ENCODE measurements at places on chromosomes 6 and 20.

- DNase-seq: no peak
Observed at GRCh38 chr6:105911106-105911629, 175.0 kb upstream of the PRDM1 start.

GRCh38 chr6:167828325-167828956 is 1.7 kb downstream of the AFDN start:
- no peak for DNase-seq

GRCh38 chr6:115634131-115634530 is 426.6 kb downstream of the FRK start:
- DNase-seq: no peak

DNA sequence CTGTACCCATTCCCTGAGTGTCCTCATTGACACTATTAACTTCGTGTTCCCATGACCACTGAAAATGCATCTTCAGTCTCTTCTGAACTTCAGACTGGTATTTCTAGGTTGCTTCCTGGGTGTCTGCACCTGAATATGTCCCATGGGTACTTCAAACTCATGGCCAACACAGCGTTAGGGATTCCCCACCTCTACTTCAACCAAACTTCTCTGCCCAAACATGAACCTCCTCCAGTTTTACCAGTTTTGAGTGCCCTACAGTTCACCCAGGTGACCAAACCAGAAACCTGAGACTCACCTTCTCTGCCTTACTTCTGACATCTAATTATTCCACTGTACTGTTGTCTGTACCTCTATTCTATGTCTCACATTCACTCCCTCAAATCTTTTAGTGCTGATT is 99.5 kb upstream of the SUPT3H start:
- no peak for DNase-seq

DNA sequence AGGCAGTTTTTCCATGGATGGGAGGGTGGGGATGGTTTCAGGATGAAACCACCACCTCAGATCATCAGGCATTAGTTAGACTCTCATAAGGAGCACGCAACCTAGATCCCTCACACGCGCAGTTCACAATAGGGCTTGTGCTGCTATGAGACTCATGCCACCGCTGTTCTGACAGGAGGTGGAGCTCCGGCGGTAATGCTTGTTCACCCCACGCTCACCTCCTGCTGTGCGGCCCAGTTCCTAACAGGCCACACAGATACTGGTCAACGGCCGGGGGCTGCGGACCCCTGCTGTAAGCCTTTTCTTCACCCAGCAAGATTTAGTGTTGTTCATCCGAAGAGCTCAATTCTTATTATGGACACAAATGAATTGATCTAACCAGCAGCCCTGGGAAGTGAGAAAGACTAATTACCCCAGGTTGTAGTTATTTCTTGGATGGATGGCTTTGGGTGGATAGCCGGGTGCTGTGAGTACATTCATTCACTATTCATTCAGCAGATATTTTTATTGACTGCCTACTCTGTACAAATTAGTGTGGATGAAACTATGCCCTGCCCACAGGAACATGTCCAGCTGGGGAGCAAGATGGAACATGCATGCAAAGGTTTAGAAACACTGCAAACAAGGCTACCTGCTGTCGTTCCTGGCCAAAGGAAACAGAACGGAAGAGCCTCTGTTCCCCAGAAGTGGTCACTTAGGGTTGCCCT is 57.2 kb downstream of the RIOK1 start:
- DNase-seq: no peak

GRCh38 chr6:168469521-168469920 is 28.5 kb downstream of the SMOC2 start:
- no peak for DNase-seq

DNA sequence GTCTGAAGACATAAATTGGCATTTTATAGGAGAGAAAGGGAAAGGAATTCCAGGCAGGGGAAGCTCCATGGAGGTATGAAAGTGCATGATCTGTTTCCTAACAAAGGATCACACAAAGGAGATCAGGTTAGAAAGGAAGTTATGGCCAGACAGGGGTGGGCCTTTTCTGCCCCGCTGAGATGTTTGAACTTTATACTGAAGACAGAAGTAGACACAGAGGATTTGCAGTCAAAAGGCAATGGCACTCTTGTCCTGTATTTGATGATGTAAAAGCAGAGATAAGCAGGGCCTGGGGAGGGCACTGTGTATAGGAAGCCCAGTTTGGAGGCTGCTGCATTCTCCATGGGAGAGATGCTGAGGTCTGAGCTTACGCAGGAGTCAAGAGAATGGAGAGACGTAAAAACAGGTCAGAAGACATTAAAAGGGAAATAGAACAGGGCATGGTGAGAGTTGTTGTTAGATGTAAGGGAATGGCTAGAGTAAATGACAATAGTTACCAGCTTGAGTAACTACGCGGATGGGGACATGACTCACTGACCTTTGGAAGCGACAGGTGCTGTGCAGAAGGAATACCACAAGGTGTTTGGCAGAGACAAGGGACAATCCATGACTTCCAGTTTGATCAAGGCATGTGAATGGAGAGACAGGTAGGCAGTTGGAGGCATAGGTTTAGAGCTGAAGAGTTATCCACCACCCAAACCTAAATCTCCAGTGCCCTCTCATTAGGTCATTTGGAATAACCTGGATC is 190.6 kb upstream of the SASH1 start:
- DNase-seq: no peak

Data from CD4-positive, alpha-beta T cell treated with Interleukin-21 for 1 hour (primary cell).